ENCODE measurements at places on chromosomes 4 and X. TPM values are rescaled to one million over a fixed set of nuclear protein-coding genes. Genes with fewer than 3 reads are reported as not detected.

DNA sequence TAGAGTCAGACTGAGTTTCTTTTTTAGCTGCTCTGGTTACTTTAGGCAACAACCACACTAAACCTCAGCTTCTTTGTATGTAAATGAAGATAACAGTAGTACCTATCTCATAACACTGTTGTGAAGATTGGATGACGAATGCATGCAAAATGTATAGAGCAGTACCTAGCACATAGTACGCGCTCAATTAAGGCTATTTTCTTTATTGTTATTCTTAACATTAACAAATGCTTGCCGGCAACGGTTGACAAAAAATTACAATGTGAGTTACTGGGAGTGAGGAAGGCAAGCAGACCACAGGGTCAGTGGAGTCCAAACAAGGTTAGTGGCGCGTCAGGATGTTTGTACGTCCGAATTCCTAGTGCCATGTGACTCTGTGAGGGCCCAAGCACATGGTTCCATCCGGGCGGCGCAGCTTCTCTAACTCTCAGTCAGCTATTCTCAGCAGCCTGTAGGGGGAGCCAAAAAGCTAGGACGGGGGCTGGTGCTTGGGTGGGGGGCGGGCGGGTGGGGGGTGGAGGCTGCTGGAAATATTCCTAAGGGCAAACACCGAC is 821 bp upstream of the NALF2 start:
- no peak for DNase-seq

- no peak for DNase-seq
These were observed 8.2 kb downstream of the DIAPH2 start for GRCh38 chrX:96692890-96693289.

DNA sequence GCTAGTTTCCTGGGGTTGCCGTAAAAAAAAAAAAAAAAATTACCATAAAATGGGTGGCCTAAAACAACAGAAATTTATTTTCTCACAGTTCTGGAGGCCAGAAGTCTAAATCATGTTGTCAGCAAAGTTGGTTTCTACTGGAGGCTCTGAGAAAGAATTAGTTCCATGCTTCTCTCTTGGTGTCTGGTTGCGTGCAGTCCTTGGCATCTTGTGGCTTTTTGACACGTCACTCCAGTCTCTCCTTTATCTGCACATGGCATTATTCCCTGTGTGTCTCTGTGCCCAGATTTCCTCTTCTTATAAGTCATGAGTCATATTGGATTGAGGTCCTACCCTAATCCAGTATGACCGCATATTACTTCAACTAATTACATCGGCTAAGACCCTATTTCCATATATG is 38.7 kb downstream of the SPATA4 start:
- DNase-seq: peak; percentile 97

DNA sequence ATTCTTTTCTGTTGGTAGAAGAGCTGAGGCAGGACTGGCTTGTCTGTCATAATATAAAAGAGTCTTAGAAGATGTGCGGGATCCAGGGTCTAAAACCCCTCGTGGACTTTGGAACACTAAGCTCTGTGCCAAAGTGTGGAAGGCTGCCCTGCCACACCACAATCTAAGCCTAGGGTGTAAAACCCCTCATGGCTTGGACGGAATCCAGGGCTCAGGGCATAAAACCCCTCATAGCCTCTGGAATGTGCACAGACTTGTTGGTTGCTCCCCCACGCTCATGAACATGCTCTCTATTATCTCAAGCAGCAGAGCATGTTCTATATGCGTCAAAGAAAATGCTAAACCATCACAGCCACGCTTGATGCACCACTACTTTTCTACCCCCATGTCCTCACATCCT is 483.6 kb downstream of the GABRG1 start:
- no peak for DNase-seq

GRCh38 chr4:12041828-12042227 is 613.1 kb upstream of the HS3ST1 start:
- no peak for DNase-seq

DNA sequence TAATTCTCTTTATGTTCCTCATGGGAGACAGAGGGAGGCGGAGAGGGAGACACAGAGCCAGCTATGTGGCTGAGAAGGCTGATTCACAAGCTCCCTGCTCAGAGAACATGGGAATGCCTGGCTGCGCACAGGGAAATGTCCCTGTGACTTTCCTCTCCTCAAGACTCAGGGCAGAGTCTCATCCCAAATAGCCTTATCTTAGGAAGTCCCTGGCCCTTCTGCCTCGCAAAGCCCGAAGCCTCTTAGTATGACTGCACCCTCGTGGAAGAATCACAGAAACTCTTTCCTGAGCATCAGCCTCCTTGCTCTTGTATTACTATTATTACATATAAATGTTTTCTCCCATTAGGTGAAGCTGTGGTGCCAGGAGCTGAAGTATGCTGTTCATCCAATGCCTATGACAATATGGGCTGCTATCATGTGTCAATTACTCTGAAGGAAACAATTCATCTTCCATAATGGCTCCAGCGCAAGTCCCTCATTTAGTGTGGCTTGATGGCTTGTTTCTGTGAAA is 230.5 kb downstream of the MGST2 start:
- DNase-seq: no peak

- DNase-seq: no peak
These were observed 632.8 kb upstream of the AMOT start for GRCh38 chrX:113473418-113473817.

DNA sequence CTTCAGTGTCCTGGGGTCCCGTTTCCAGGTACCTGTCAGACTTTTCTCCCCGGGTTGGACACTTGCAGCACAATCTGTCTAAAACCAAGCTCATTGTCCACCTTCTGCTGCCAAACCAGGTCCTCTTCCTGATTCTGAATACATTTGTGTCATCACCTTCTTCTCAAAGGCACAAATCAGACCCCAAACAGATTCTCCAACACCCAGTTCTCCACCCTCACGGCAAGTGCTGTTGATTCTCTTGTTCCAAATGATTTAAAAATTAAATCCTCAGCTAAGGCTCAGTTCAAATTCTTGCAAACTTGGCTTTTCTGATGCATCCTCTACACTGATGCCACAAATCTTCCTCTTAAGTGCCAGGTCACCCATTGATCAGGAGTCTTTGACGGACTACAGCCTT is 122.5 kb upstream of the LDB2 start:
- DNase-seq: no peak

GRCh38 chr4:72969976-72970375 is 99.5 kb downstream of the COX18 start:
- peak; percentile 76 for DNase-seq

GRCh38 chr4:109315818-109316217 is 13.4 kb upstream of the COL25A1 start:
- no peak for DNase-seq

GRCh38 chr4:47639531-47639930 is 154.5 kb downstream of the ATP10D start:
- peak; percentile 93 for DNase-seq

GRCh38 chrX:77938083-77938680 is 27.7 kb downstream of the ATP7A start:
- no peak for DNase-seq

DNA sequence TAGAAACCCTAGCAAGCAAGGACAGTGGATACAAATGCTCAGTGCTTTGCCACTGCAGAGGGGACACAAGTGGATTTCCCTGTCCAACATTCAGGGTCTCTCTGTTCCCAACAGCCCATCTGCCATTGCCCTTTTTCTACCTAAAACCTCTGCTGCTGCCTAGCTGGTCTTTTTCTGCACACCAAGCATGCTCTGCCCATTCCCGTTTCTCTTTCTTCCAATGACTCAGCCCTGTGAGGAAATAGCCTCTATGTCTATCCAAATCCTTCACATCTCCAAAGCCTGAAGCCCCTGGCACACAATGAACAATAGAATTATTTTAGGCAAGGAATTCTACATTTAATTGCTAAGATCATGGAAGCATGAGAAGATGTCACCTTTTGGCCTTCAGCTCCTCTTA is 5.7 kb upstream of the AMELX start:
- no peak for DNase-seq

DNA sequence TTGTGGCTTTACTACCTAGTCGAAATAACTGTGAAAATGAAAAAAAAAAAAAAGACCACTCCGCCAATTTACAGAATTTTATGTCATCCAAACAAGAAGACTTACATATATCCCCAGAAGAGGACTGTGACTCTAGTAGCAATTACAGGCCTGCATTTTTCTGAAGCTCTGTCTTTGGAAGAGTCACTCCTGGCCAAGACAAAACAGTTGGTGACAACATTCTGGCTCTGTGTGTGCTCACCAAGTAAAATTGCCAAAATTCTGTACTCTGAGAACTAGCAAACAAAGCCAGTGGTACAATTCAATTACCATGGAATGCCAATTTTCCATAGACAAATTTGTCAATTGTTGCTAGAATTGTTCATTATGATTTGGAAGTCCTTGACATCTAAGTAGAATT is 311.1 kb downstream of the PDGFC start:
- DNase-seq: peak; percentile 24

DDX53 gene
- not detected for total RNA-seq

NMU gene
- not detected for total RNA-seq

TSR2 gene
- total RNA-seq: 27.0 TPM

CT45A3 gene
- not detected for total RNA-seq

VCX3B gene
- not detected for total RNA-seq

Data from myocyte (in vitro differentiated cells).